Foreskin melanocyte (primary cell): ENCODE measurements at places on chromosomes 2 and 18.

DNA sequence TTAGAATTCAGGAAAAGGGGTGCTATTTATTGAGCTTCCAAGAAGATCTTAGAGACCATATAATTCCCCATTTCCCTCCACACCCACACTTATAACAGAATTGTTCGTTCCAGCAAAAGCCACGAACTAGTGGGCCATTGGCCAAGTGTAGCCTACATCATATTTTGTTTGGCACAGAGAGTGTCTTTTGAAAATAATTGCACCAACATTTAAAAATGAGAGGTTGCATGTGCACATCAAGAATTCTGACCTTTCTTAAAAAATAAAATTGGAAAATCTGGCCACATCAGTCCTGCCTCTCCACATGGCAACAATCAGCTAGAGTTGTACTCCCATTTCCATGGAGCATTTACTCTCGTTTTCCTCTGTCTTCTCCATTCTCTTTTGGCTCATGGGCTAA, 655.5 kb upstream of the FANCL start:
- no peak for DNase-seq

- no peak for DNase-seq
Observed at GRCh38 chr18:50793641-50794565, 25.9 kb downstream of the MRO start.

GRCh38 chr2:33093283-33093993, 146.7 kb downstream of the LTBP1 start:
- DNase-seq: no peak

DNA sequence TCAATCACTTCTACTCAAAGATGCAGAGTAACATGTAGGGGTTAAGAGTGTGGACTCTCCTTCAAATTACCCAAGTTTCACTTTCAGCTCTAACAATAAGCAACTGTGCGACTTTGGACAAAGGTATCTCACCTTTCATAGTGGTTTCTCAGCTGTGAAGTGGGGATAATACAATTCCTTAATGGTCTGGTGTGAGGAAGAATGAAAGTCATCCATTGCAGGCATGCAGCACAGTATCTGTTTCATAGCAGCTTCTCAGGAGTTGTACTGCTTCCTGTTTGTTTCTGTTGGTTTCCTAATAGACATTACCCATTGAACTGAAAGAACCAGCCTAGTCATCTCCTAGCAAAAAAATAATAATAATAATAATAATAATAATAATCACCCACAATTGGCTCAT, 74.4 kb downstream of the DDX18 start:
- no peak for DNase-seq

DNA sequence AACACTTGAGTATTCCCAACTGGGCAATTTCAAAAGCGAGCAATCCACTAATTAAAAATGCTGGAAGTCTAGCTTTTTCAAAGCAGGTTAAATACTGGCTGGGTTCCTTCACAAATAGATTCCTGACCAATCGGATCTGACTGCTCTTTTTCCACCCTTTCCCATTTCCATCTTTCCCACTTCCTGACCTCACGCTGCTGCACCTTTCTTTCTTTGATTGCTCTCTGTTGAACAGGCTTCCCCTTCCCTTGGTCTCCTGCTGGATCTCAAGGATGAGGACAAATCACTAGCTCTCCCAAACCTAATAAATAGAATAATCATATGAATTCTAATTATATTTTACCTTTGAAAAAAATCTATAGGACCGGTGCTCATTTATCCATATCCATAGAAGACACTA, 121.2 kb downstream of the TCF4 start:
- DNase-seq: no peak

DNA sequence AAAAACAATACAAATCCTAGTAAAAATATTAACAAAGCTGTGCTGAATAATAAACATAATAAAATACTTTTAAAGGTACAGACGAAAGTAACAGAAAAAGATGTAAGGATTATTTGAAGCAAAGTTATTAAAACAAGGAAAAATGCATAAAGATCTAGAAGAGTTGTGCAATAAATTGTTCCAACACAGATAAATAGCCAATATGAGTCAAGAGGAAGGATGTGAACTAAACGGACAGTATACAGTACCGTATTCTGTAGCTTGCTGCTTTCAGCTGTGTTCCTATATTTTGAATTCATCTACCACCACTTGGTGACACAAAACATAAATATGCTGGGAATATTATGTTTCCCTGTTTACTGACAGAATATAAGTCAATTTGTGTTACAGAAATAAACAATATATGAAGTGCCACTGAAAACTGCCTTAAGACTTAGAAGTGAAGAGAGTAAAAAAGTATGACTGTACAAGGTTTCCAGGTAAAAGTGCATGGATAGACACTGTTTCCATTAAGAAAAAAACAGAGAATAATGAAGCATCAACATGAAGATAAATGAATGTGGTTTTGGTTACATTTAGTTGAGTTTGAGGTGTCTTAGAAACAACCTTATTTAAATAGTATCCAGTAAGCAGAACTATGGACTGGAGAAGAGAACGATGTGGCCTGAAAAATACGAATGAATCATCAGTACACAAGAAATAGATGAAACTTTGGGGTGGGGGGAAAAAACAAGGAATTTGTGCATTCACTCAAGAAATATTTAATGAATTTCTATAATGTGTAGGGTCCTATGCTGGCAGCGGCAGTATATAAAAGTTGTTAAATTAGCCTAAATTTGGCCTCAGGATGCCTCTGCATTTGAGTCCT, 13.1 kb downstream of the PPP3R1 start:
- DNase-seq: no peak

DNA sequence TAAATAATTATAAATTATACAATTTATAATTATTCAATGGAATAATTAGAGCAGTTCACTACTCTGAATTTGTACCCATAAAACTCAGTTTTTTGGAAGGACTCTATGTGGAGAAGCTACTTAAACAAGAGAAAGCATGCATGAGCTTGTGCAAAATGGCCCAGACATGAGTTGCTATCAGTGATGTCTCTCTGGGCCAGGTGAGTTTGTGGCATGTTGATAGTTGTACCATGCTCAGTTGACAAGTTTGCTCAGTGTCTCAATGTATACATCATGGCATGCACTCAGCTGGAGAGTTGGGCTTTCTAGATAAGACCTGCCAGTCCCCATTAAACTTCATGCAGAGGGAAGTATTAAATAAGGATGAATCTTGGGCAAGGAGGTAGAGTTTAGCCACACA, 153.8 kb upstream of the TACR1 start:
- DNase-seq: no peak

DNA sequence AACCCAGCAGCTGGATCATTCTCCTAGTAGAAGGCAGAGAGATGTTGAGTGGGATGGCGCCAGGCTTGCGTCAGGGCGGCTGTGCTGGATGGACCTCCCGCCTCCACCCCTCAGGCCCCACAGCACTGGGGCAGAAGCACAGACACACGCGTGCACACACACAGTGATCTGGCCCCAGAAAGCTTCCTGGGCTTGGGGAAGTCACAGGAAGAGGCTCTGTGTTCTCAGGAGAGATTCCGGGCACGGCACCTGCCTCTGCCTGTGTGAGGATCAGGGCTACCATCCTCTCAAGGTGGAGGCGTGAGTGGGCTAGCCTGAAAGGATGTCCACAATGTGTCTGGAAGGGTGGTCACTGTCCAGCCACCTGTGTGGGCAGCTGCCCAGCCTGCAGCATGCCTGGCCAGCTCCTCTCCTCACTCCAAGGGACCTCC, 229.8 kb upstream of the HS6ST1 start:
- no peak for DNase-seq

DNA sequence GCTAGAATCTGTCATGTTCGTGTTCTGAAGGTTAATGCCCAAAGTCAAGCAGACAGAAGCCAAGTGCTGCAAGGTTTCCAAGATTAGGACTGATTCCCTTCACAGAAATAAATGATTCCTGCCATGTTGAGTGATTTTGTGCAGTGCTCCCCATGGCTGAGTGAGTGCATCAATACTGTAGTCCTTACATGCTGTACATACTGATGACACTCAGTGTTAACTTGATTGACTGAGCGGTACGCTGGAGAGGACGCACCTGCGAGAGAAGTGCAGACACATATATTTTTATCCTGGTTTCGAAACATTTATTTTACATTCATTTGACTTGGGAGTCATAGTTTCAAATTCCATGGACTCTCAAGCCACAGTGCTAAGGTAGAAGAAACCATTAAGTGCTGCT, 92.0 kb downstream of the ASXL3 start:
- no peak for DNase-seq
